Stimulated activated CD8-positive, alpha-beta memory T cell treated with anti-CD3 and anti-CD28 coated beads, Interleukin-2, amount 100 ng/mL, for 48 hours (primary cell): ENCODE measurements at places on chromosomes 7 and 10.

DNA sequence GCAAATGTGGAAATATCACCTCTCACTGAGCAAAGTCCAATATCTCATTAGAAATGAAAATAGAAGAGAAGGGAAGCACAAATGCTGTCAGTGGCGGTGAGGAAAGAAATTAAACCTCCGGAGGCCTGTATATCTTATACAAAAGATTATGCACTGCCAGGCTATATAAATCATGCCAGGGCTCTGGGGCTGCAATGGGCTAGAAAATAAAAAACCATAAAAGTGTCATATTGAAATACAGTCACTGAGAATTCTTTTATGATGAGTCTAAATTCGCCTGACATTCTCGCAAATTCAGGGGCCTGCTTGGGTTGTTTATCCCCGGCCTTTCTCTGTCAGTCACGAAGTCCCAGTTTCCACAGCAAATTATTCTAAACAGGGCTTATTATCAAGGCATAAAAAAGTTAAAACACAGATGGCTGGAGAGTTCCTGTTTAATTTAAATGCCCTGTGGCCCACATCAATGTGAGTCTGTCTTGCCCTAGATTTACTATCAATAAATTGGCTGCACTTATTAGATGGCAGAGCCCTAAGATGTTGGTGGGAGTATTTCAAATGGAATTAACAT, 193.8 kb downstream of the SNX10 start:
- DNase-seq: no peak

- no peak for DNase-seq
Observed at GRCh38 chr10:99530108-99531025, 2.4 kb upstream of the NKX2-3 start.

- peak; percentile 28 for DNase-seq
Observed at GRCh38 chr10:119029613-119030420, at the start of gene NANOS1. Gene NANOS1, plus strand, starts transcription at chr10:119029714. Its CDS starts 88 bp downstream, at chr10:119029802.

GRCh38 chr10:5860066-5860465, 29.6 kb downstream of the ANKRD16 start:
- no peak for DNase-seq

DNA sequence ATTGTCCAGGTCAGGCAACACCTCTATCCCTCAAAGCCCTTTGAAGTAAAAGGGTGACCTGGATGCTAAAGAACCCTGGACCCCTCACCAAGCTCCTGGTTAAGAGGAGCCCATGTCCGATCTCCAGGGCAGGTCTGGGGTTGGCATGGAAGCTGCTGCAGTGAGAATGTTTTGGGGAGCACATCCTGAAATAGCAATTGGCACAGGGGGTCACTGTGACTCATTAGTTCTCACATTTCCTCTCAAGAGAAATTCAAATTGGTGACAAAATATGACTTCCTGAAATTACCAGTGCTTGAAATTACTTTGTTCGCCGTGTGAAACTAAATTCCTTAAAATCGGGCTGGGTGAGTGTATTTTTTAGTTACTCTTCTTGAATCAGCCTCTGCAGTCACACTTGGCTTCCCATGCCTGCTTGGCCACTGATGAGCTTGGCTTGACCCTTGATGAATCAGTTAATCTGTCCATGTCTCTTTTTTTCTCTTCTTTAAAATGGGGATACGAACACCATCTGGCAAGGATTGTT, 18.8 kb upstream of the ARHGAP22 start:
- DNase-seq: no peak
